ENCODE measurements at places on chromosomes 16 and 17.

GRCh38 chr17:68576137-68576536 is 25.0 kb downstream of the FAM20A start:
- no peak for DNase-seq

GRCh38 chr17:50626037-50626574 is 8.6 kb upstream of the ABCC3 start:
- peak; percentile 45 for DNase-seq

GRCh38 chr16:68375801-68376536 is 65.2 kb downstream of the PRMT7 start:
- DNase-seq: no peak

DNA sequence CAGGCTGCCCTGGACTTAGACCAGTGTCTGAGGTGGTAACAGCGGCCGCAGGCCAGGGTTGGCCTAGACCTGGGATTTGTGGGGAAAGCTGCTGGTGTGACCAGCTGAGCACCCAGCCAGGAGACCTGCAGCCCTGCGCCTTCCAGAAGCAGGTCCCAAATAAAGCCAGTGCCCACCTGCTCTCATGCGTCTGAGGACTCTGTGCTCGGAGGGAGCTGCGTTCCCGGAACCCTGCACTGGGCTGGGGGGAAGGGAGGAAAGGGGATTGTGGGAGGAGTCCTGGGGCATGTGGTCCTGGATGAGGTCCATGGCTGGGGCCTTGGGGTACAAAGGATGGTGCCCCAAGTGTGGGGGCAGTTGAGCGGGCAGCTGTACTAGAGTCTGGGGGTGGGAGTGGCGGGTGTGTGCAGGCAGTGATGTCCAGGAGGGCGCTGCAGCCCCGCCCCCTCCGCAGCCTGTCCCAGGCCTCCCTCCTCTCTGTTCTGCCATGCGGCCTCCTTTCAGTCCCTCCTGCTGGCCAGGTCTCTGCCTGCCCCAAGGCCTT is 1.8 kb upstream of the NECAB2 start:
- DNase-seq: no peak

- DNase-seq: no peak
These were observed 64.5 kb upstream of the MED9 start for GRCh38 chr17:17412326-17412725.

- DNase-seq: no peak
These were observed 30.7 kb upstream of the MYO18A start for GRCh38 chr17:29210879-29211278.

DNA sequence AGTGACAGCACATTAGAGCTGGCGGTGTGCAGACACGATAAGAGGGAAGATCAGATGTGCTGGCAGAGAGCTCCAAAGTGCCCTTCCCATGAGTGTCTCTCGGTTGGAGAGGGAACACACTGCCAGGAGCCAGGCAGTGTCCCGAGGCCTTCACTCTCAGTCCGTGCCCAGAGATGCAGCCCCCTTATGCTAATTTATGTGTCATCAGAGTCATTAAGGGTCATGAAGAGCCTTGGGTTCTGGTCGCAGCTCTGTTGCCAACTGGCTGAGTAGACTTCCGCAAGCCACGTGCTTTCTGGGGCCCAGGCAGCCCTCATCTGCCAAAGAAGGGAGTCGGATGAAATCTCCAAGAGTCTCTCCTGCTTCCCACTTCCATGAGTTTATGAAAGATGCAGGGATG is 232.5 kb downstream of the MSI2 start:
- DNase-seq: no peak

All from T-helper 17 cell (primary cell).